ENCODE measurements at places on chromosomes 12 and 14.
A peak's percentile ranks its signal among the peaks of the same experiment; 100 is the strongest.

GRCh38 chr12:127928615-127929571 lies 338.1 kb upstream of the TMEM132C start:
- DNase-seq = peak; percentile 20

DNA sequence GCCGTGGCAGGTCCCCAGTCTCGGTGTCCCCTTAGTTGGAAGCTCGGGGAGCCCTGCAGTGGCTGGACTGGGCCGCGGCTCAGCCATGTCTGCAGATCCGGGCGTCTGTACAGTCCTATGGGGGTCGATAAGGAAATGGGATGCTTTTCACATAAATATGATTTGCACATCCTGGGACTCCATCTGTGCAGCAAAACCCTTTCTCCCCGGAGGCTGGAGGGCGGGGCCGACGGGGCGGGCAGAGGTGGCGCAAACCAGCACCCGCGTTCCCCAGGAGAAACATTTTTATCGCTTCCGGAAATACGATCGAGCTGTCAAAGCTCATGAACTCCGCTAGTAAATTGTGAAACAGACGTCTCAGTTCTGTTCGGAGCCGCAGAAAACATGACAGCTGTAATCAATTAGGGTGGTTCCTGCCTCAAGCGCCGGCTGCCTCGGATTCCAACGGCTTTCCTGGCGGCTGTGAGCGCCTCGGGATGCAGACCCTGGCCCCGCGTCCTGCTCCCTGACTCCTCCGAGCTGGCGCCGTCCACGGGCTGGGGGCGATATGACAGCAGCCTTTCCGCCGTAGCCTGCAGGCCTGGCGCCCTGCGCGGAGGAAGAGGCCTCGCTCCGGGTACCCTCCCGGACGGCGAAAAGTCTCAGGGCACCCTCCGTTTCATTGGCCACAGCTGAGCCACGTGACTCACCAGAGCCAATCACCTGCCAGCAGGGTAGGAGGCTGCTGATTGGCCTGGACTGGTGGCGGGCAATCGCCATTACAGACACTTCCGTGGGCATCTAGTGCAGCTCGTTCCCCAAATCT lies 23.0 kb downstream of the DIO3 start:
- DNase-seq = peak; percentile 8

GRCh38 chr12:50923361-50924130 lies 28.8 kb upstream of the HIGD1C start:
- no peak for DNase-seq

- DNase-seq = no peak
These were observed 24.1 kb downstream of the CKAP4 start for GRCh38 chr12:106223485-106224354.

- DNase-seq = no peak
These were observed 84.3 kb downstream of the TMEM30B start for GRCh38 chr14:61196792-61197191.

DNA sequence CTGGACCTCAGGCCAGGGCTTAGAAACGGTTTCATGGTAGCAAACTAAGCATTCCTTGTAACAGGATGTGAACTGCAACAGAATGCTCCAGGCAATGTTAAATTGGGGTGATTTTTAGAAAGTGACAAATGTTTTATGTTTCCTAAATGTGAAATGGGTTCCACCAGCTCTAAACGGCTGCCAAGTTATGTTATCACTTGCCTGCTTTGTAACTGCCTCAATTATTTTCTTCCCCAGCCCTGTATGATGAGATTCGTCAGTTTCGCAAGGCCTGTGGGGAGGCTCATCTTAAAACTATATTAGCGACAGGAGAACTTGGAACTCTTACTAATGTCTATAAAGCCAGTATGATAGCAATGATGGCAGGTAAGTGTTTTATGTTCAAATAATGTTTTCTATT lies 70.9 kb downstream of the DERA start:
- no peak for DNase-seq

DNA sequence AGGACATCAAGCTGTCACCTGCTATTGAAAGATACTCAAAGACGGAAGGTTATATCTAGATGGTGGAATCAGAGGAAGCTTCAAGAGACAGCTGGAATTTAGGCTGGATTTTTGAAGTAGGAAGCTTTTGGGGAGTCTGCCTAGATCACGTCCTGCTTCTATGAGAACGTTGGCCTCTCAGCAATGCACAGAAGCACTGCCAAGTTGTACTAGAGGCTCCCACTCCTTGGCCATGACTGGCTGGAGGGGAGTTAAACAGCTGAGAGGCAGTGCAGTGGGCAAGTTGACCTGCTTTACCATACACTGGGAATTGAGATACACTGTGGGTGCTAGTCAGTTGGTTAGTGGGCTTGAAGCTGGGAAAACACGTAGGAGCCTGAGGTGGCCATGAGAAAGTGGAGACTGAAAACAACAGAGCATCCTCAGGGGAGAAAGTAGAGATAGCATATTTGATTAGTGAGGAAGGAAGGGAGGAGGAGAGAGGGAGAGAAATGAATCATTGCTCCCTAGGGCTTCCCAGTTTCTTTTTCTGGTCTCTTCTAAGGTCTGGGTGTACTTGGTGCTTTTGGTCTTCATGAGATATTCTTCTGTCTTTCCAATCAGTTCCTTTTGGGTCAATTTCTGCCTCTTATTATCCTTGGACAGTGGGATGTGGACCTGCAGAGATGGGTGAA lies 110.8 kb downstream of the EMP1 start:
- DNase-seq = no peak

DNA sequence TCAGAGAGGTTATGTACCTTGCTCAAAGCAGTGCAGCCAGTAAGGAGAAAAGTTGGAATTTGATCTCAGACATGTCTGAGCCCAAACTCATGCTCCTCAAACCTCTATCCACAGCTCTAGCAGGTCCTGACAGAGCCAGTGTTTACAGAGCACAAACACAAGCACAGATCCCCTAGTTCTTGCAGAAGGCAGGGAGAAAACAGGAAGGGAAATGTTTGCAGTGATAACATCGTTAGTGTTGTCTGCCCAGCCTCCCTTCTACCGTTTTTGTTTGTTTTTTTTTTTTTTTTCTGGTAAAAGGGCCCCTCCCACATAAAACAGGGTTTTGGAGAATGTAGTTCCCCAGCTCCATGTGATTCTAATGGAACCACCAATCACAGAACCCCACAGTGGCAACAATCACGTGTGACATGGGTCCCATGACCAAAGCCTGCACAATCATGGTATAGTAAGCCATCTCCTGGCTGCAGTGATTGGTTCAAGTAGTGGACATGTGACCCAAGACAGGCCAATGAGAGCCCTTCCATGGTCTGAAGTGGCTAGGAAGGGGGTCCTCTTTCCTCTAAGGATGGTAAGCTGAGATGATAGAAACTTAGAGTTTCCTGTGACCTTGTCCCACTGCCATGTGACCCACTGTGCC lies 513.4 kb downstream of the MED13L start:
- no peak for DNase-seq

DNA sequence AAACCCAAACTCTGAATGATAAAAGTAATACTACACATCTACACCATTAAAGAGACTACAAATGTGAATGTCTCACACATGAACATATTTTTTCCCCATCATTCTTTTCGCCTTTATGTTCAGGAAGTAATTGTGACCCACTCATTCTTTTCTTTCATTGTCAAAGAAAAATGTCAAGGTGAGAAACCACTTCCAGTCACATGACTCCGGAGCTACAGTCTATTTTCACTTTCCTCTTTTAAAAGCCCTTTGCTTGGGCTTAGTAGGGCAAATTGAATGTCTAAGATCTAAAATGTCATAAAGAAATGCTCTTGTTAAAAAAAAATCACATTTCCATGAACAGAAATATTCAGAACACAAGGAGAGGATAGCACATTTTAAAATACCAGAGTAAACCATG lies 461.3 kb downstream of the SOX5 start:
- no peak for DNase-seq

GRCh38 chr14:81172353-81172752 lies 48.4 kb downstream of the GTF2A1 start:
- no peak for DNase-seq

DNA sequence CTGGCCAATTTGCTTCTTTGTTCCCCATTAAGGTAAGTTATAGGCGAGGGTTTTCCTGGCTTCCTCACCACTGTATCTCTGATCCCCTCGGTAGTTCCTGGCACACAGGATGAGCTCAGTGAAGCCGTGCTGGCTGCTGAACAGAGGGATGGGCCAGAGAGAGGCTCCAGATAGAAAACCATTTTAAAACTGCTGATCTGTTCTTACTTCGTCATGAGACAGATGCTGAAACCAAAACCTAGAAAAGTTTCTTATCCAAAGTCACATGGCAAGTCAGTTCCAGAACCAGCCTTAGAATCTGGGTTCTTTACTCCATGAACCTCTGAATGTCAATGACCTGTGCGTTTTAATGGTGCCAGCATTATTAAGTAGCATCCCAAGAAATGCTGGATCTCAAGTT lies 76.3 kb upstream of the RIN3 start:
- no peak for DNase-seq

DNA sequence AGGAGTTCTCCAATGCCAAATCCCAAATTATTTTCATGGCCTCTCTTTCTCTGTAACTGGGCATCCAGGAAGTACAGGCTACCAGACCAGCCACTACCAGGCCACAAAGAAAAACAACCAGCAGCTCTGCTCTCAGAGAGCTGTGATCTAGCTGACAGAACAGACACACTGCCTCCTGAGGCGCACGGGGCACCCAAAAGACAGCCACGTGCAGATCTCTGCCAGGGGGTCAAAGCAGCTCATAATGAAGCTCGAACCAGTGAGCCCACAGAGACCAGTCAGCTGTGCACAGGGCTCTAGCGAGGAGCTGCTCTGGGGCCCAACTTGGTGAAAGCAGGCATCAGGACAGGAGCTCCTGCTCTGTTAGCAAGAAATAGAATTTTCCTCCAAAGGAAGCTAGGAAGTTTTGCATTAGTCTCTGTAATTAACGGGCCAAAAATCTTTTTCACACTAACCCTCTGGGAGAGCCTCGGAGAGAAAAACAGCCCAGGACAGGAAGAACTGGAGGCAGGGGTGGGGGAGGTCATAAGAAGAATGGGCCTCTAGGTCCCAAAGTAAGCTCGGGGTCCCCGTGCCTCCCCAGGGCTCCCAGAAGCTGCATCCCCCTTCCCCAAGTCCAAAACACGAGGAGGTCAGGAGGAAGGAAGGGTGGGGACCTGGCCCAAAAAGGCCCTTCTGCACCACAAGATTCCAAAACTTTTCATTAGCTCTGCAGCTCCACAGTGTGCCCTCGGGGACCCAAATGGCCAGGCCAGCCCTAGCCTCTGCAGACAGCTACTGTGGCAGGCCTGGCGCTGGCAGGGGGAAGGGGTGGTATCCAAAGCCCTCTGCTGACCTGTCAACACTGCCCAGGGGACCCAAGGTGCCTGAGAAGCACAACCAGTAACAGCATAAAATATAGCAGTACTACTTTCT lies 30.2 kb downstream of the ACTN1 start:
- no peak for DNase-seq

GRCh38 chr12:45302621-45303369 lies 86.9 kb downstream of the ANO6 start:
- DNase-seq = no peak

DNA sequence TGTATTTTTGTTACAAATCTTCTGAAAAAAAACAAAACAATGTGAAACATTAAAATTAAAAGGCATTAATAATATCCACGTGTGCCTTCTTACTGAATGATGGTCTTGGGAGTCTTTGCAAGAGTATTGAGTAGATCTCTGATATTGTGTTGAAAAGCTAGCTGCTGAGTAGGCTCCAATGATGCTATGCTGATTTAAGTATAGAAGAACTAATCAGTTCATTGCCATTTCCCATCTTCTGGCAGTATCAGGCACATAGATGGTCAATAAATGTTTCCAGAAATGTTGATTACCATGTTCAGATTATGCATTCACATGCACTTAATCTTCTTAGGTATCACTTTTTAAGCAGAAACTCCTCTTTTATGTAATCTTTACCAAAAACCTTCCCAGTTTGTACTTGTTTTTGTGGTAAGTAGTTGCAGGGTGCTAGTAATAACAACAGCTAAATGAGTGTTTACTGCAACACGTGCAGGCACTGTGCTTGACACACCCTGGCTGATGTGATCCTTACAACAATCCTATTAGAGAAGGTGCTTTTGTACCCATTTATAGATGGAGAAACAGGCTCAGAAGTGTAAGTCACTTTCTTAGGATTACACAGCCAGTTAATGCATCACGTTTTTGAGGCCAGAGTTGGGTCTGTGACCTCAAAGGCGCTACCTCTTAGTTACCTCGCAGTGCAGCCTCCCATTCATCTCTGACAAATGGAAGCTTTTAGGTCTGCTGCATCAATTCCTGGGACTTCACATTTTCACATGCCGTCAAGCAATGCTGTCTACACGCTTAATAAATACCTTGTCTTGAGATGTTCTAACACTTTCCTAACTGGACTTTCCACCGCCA lies 46.9 kb downstream of the EID3 start:
- no peak for DNase-seq

GRCh38 chr14:25237845-25238244 lies 187.9 kb upstream of the STXBP6 start:
- no peak for DNase-seq

DNA sequence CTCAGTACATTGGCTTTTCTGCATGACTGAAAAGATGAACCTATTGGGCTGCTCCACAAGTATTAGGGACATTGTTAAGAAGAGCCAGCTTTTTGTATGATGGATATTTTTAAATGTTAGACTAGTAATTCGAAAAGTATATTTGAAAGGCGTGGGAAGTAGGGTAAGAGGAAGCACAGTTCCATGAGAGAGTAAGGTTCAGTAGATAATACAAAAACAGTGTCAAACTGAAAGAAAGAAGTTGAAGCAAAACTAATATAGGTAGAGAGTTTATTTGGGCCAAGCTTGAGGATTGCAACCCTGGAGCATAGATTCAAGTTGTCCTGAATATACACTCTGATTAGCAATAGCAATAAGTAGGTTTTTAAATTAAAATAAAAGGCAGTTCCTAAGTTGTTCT lies 193.9 kb downstream of the RASSF9 start:
- DNase-seq = no peak

DNA sequence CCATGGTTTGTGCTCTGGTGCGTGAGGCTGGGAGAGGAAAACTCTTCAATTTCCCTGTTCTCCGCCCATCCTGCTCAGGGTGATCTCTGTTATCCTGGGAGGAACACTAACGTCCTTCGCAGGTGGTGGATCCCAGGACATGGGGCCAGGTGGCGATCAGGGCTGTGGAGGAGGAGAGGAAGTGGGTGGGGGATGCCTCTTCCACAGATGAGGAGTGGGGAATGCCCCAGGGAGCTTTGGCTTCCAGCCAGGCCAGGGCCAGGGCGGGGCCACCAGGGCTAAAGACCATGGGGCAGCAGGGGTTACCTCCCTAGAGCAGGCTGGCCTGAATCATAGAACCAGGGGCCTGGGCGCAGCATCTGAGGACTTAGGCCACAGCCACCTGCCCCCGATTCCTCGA lies 3.3 kb upstream of the KRT75 start:
- DNase-seq = no peak

GRCh38 chr12:48003226-48004052 lies 837 bp downstream of the COL2A1 start:
- no peak for DNase-seq

Data from skeletal muscle cell (primary cell).